ENCODE measurements at places on chromosomes 1 and 21. TPM values are rescaled to one million over a fixed set of nuclear protein-coding genes. Genes with fewer than 3 reads are reported as not detected.

The GBP6 gene
- 7.0 TPM for total RNA-seq

The CYP4B1 gene
- 0.52 TPM for total RNA-seq

The GON4L gene
- total RNA-seq, result 39.9 TPM

The PLA2G5 gene
- total RNA-seq, result not detected

The DLGAP3 gene
- 0.21 TPM for total RNA-seq

The CCDC181 gene
- not detected for total RNA-seq

The CORT gene
- not detected for total RNA-seq

The SNAP47 gene
- total RNA-seq, result 41.7 TPM

The GNAT2 gene
- total RNA-seq, result not detected

Data from mammary epithelial cell (primary cell).